ENCODE measurements at places on chromosomes 3 and 15.

DNA sequence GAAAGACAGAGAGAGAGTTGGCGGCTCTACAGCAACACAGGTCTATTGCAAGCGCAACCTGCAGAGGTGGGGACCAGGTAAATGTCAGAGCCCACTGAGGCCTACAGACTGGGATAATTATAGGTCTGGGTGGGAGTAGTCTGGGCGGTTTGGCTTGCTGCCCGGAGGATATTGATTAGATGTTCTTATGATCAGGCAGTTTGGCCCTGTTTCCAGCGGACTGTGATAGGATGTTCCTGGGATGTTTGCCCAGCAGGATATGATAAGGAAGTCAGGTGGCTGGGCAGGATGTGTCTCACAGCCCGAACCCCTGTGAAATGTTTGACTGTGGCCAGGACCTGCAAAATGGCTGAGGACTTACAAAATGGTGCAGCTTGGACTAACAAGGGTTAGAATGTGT is 364.9 kb downstream of the NAALADL2 start:
- no peak for DNase-seq

DNA sequence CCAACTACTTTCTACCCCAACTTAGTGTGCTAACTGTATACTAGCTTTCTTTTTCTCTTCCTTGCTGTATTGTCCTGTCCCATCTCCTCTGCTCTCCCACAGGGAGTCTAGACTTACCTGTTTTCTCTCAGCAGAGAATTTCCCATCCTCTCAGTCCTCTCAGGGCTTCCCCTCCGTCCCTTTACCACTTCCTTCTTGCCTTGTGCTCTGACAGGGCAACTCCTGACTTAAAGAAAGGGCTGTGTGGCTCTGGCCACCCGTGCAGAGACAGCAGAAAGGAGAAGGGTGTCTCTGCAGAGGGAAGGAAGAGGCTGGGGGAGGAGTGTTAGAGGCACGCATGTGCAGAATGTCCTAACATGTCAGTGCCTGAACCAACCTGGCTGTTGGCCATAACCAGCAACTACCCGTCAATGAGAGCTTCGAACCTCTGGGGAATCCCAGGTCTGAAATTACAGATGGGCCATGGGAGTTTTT is at the start of gene GCSAM:
Gene GCSAM, minus strand, starts transcription at position 274 of the 474 bp plus-strand sequence. Its CDS starts 128 bp downstream, at position 146.
- no peak for DNase-seq

DNA sequence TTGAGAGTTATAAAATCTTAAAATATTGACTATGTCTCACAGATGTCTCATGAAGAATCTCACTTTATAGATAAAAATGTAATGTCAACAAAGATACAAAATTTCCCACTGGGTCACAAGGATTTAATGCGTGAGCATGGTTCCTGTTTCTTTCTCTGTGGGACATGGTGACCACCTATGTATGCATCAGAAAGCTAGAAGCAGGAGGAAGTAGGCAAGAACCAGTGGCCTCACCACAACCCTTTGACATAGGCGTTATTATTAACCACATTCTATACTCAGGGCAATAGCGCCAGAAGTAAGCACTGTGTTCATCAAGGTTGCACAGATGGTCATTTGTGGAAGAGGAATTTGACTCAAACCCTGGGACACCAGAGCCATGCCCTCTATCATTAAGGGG is 11.7 kb upstream of the ADAMTS17 start:
- no peak for DNase-seq

DNA sequence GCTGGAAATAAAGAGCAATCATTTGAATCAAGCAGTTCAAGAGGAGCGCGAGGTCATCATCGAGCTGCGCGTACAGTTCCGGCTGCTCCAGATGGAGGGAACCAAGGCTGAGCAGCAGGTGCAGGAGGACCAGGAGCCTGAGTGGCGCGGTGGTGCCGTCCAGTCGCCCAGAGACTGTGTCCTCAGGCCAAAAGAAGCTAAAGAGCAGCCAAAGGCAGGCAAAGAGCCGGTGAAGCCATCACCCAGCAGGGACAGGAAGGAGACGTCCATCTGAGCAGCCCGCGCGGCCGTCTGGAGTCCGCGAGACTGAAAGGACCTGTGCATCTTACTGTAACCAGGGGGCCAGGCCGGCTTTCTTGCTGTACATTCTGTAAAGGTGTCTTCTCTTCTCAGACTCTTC is 277.2 kb upstream of the TTC14 start:
- no peak for DNase-seq

GRCh38 chr3:126130081-126130855 is 46.3 kb upstream of the SLC41A3 start:
- DNase-seq, result no peak

- no peak for DNase-seq
Observed at GRCh38 chr3:25103391-25103790, 324.7 kb upstream of the RARB start.

DNA sequence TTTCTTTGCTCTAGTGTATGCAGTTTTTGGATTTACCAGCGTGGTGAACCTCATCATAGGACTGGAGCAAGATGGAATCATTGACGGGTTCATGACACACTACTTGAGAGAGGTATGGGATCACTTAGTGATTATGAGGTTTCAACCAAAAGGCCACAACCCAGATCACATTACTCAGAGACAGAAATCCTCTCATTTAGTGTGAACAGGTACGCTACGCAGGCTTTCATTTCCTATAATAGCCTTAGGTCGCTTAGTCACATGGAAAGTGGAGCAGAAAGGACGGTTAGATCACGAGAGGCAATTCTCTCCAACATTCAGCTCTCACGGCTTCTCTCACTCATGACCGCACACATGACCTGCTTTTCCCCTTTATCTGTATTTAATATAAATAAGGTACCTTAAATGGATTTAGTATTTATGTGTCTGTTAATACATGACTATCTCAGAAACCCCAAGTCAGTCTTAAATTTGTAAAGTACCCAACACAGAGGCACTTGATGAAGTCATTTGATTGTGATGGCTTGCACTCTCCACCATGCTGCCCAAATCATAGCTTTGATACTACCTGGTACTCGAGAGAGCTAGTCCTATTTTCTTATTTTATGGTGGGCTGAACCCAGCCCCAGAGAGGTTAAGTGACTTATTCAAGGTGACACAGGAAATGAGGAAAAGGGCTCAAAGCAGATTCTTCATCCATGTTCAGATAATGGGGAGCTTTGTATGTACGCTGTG is 8.6 kb downstream of the TM6SF1 start:
- DNase-seq, result no peak

DNA sequence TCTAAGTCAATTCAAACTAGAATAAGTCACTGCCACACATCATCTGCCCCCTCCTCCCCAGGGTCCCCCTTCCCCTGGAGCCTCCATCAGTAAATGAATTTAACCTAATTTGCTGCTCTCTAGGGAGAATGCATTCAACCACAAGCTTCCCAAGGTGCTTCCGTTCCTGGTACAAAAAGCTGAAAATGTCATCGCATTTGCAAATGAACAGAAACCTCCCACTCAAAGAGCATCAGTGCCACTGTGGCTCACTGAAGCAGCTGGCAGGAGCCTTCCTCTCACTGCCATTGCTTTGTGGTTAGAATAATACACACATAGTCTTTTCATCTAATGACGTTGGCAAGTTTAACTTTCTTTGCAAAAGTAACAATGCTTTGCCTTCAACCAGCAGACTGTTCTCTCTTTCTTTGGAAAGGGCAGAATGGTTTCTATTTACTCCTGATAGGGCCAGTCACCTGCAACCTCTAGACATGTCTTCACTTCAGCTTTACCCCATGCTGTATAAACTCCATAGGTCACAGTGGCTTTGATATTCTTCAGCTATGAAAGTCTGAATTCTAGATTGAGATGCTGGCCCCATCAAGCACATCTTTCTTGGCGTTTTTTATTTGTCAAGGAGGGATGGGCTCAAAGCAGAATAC is 238.1 kb downstream of the CPNE4 start:
- DNase-seq, result peak; percentile 59

- DNase-seq, result no peak
Observed at GRCh38 chr15:90871139-90871715, 2.8 kb downstream of the FURIN start.

- DNase-seq, result no peak
Observed at GRCh38 chr15:79440355-79440908, 8.3 kb downstream of the MINAR1 start.

- no peak for DNase-seq
Observed at GRCh38 chr3:99119385-99119784, 217.9 kb upstream of the DCBLD2 start.

GRCh38 chr15:76338486-76339304 is 2.1 kb downstream of the ISL2 start:
- no peak for DNase-seq

GRCh38 chr15:41337631-41338522 is 5.2 kb downstream of the NUSAP1 start:
- no peak for DNase-seq

GRCh38 chr3:151709847-151710246 is 23.9 kb upstream of the AADACL2 start:
- DNase-seq, result no peak

DNA sequence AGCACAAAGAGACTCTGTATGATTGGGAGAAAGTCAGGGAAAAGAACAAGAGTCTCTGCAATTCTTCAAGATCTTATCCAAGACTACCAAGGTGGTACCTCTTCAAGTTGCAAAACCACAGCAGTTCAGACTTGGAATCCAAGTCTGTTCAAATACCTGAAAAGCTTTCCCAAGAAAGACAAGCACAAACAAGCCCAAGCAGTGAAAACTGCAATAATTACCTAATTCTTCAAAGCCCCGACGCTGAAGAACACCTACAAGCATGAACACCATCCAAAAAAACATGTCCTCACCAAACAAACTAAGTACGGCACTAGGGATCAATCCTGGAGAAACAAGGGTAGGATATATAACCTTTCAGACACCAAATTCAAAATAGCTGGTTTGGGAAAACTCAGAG is 299.3 kb upstream of the ALCAM start:
- DNase-seq, result no peak

GRCh38 chr3:73365756-73366397 is 258.9 kb downstream of the PDZRN3 start:
- no peak for DNase-seq

- no peak for DNase-seq
Observed at GRCh38 chr3:34183114-34183513, 384.7 kb downstream of the PDCD6IP start.

DNA sequence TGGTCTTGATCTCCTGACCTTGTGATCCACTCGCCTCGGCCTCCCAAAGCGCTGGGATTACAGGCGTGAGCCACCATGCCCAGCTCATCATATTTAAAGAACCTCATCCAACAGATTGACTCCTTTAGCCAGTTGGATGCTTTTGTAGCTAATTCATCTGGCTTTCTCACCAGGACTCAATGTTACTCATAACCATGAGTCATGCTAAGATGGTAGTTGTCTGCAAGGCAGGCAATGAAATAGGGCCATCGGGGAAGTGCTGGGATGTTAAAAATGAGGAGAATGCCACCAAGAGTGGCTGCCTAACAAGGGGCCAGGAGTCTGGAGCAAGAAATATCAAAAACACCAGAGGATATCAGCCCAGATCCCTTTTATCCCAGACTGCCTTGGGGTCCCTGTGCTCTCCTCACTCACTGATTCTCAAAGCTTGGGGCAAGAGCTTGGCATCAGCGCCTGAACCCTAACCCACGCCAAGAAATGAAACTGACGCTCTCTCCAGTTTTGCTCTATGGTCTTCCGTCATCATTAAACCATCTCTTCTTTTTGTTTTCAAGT is 7.4 kb upstream of the PCOLCE2 start:
- no peak for DNase-seq

DNA sequence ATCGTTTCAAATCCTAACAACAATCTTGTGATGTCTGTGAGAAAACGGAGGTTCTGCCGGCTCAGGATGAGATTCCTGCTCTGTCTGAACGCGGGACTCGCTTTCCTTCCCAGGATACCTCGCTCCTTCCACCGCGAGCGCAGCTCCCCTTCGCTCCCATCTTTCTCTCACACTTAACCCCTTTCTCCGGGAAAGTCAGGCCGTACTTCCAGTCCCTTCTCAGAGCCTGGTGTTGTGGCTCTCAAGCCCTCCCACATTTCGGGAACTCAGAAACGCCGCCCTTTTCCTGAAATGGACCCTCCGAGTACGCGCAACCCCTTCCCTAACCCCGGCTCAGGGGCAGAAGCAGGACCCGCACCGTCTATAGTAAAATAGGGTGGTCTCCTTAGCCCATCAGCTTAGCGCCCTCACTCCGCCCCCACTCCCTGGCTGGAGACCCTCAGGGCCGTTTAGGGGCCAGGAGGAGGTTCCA is 378 bp upstream of the FEM1B start:
- DNase-seq, result peak; percentile 85

- DNase-seq, result no peak
Observed at GRCh38 chr15:94348084-94348483, 116.7 kb downstream of the MCTP2 start.

DNA sequence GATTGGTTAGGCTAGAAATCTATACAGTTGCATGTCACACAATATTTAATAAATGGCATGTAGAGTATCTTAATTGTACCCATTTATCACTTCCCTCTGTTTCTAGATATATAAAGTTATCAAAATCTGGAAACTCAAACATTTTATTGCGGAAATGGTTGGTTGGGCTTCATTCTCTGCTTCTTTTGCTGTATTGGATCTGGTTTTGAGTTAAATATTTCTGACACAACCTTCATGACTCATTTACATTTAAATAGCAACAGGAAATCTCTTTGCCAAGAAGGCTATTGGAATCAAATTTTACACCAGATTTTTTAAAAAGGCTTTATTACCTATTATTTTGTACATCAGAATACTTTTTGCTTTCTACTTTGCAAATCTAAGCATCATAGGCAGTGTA is 153.8 kb downstream of the EBLN2 start:
- DNase-seq, result no peak

DNA sequence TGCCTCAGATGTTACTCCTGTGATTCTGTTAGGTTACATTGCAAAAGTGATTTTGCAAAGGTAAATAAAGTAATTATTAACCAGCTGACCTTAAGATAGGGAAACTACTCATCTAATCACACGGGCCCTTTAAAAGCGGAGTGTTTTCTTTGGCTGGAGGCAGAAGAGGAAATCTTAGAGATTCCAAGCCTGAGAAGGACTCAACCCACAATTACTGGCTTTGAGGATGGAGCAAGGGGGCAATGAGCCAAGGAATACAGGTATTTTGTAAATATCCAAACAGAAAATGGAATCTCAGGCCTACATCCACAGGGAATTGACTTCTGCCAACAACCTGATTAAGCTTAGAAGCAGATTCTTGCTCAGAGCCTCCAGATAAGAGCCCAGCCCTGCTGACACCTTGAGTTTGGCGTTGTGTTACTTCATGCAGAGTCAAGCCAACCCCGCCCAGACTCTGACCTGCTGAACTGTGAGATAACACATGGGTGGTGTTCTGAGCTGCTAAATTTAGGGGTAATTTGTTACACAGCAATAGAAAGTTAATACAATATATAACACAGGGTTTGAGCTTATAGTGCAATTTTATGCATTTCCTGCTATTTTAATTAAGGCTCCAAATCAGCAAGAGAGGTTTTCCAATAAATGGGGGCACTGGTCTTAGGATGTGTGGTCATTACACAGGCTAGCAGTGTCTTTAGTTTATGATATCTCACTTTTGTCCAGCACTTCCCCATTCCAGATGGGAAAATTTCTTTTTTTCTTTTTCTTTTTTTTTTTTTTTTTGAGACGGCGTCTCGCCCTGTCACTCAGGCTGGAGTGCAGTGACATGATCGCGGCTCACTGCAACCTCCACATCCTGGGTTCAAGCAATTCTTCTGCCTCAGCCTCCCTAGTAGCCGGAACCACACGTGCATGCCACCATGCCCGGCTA is 19.5 kb downstream of the NFKBIZ start:
- no peak for DNase-seq

- no peak for DNase-seq
Observed at GRCh38 chr15:49301562-49301961, 121.5 kb upstream of the FGF7 start.

GRCh38 chr15:58269455-58270414 is 131.6 kb downstream of the AQP9 start:
- DNase-seq, result peak; percentile 64

- DNase-seq, result no peak
Observed at GRCh38 chr15:59137566-59137965, 32.6 kb downstream of the CCNB2 start.

Data from SK-N-DZ (cell line).